ENCODE measurements at places on chromosomes 6 and 20. TPM values are rescaled to one million over a fixed set of nuclear protein-coding genes. Genes with fewer than 3 reads are reported as not detected.

DNA sequence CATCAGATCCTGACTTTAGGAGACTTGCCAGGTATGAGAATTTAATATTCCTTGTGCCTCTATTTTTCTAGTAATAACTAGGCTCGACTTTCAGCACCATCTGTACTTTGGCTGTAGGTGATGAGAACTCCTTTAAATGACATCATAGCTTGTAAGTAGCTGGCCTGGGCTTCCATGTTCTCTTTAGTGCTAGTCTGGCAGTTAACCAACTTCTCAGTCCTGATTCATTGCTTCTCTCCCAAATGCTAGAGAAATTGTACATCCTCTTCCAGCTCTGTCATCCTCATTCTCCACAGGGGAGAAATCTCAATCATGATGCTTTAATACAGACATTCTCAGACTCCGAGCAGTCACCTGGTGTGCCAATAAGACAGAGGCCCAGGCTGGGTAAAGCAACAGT lies 143.5 kb upstream of the MOCS1 start:
- no peak for DNase-seq

DNA sequence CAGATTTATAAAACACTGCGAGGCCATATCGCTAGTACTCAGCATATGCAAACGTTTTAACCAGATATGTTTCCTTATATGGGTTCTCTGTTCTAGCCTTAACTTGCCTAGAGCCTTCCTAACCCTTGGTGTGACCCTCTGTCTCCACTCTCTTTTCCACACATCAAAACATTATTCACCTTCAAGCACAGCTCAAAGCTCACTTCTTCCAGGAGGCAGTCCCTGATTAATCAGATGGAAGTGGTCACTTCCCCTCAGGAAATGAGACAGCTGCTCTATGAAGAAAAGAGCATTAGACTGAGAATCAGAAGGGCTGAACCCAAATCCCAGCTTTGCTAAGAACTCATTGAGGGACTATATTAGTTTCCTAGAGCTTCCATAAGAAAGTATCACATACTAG lies 39.8 kb upstream of the SLC17A4 start:
- DNase-seq = no peak

DNA sequence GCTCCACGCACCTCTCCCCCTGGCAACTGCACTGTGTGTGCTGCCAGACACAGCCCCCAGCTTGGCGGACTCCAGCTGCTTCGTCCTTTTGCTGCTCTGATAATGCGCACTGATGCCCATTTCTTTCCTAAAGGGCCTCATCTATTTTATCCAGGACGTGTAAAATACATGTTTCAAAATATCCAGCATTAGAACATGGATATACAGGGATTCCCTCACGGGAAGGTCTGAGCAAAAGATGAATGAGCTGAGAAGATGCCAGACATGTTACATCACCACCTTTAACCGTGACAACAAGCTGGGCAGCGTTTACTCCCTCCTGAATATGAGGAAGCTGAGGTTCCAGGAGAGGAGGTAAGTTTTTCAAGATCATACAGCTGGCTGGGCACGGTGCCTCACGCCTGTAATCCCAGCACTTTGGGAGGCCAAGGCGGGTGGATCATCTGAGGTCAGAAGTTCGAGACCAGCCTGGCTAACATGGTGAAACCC lies 32.8 kb downstream of the TNXB start:
- DNase-seq = no peak

DNA sequence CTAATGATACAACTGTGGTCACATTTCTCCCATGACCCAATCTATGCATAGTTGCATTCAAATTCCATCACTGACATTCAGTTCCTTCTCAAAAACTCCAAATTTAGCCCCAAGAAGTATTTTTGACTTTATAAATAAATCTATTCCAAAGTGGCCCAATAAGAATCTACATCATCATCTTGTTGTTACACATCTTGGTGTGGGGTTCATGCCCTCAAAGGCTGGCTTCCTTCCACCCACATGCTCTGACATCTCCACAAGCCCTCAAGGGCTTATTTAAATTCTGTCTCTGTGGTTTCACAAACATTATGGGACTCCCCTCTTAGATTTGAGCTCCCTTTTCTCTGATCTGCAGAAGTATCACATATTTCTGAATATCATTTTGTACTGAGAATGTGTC lies 585.3 kb upstream of the BTBD3 start:
- no peak for DNase-seq

DNA sequence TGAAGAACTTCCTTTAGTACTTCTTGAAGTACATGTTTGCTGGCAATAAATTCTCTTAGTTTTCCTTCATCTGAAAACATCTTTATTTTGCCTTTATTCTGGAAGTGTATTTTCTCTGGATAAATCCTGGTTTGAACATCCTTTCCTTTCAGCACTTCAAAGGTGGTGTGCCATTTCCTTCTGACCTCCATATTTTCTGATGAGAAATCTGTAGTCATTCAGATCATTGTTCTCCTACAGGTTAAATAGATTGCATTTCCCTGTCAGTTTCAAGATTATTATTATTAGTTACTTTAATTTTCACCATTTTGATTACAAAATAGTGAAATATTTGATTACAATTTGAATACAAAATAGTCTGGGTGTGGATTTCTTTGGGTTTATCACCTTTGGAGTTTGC lies 134.5 kb downstream of the CDH26 start:
- no peak for DNase-seq

The POM121L2 gene
- not detected for total RNA-seq

The RPP40 gene
- 13.5 TPM for total RNA-seq

GRCh38 chr6:13409991-13410390 lies 77.4 kb downstream of the GFOD1 start:
- no peak for DNase-seq

- DNase-seq = no peak
Measured at GRCh38 chr6:114430534-114431124, 87.8 kb upstream of the HS3ST5 start.

DNA sequence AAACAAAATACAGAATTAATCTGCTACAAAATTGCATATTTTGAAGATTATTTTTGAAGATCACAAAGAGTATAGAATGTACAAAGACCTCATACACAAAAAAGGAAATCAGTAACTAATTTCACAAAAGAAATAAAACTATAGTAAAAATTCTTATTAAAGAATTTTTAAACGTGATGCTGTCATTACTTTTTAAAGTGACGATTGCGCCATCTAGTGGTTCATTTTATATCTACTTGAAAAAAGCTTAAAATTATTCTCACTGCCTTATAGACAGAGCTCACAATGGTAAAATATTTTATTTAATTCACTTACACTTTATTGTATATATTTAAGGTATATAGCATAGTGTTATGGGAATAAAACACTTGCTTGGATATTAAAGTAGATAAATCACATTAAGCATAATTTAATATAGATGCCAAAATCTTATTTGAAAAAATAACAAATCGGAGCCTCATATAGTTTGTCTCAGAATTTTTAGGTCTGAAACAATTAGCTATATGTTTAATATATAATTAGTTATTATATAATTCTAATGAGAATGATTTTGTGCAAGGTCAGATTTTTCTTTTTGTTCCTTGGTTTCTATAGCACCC lies 128.8 kb downstream of the PHF3 start:
- DNase-seq = no peak

Data from H7 (cell line).